ENCODE measurements at places on chromosomes 16 and 17.

DNA sequence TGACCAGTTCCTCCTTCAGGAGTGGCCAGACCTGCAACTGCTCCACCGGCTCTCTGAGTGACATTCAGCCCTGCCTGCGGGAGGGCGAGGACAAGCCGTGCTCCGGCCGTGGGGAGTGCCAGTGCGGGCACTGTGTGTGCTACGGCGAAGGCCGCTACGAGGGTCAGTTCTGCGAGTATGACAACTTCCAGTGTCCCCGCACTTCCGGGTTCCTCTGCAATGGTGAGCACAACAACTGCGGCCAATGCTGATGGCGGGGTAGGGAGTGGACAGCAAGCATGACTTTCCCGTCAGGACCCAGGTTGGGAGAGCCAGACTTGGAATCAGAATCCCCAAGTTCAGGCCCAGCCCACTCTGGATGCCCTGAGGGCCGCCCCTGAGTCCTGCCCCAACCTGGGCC is 12.2 kb downstream of the ITGB4 start:
- DNase-seq: no peak

GRCh38 chr16:49183911-49184310 is 97.7 kb downstream of the CBLN1 start:
- DNase-seq: no peak

DNA sequence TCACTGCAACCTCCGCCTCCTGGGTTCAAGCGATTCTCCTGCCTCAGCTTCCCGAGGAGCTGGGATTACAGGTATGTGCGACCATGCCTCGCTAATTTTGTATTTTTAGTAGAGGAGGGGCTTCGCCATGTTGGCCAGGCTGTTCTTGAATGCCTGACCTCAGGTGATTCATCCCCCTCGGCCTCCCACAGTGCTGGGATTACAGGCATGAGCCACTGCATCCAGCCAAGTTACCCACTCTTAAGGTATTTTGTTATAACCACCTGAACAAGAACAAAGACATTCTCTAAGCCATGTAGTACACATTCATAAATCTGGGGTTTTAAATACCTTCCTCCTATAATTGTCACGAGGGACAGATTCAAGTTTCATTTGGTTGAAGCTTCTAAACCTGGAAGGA is 12.3 kb upstream of the TMEM170A start:
- no peak for DNase-seq

DNA sequence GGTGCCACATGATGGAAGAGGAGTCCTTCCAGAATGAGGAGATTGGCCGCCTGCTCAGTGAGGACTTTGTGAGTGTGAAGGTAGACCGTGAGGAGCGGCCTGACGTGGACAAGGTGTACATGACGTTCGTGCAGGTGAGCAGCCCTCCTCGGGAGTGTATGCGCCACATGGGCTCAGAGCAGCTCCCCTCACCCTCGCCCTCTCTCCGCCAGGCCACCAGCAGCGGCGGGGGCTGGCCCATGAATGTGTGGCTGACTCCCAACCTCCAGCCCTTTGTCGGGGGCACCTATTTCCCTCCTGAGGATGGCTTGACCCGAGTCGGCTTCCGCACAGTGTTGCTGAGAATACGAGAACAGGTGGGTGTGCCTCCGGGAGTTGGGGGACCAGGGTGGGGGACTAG is 1.9 kb downstream of the SPATA20 start:
- DNase-seq: no peak

DNA sequence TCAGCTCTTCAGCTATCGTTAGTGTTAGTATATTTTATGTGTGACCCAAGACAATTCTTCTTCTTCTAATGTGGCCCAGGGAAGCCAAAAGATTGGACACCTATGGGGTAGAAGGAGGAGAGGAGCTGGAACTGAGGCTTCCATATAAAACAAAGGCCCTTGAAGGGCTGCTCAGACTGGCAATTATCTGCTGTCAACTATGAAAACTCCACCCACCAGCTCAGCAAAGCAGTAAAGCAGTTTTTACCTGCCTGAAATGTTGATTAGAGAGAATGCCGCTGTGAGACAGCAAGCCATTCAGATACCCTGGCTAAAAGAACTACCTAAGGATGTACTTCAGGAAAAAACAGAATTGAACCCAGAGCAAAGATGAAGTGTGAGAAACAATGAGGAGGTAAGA is 45.9 kb upstream of the GNAO1 start:
- no peak for DNase-seq

DNA sequence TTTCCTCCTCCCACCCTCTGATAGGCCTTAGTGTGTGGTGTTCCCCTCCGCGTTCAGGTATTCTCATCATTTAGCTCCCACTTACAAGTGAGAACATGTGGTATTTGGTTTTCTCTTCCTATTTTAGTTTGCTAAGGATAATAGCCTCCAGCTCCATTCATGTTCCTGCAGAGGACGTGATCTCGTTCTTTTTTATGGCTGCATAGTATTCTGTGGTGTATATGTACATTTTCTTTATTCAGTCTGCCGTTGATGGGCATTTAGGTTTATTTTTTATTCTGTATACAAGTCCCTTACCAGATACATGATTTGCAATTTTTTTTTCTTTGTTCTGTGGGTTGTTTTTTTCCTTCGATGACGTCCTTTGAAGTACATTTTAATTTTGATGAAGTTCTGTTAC is 18.8 kb upstream of the CDK5R1 start:
- DNase-seq: no peak

DNA sequence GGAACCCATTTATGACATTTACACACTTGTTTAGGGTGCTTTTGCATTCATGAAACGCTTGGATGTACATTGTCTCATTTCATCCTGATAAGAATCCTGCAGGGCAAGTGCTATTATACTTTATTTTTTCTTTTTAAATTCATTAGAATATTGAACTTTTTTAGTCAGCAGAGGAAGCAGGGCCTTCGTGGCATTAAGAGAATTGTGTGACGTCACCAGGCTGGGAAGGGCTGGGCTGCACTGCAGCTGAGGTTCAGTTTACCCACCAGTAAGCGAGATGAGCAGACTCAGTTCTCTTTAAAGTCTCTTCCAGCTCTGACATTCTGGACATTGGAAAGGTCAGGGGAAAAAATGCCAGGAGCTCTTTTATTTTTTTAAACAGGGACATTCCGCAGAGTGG is 159.0 kb downstream of the MRM1 start:
- DNase-seq: no peak

DNA sequence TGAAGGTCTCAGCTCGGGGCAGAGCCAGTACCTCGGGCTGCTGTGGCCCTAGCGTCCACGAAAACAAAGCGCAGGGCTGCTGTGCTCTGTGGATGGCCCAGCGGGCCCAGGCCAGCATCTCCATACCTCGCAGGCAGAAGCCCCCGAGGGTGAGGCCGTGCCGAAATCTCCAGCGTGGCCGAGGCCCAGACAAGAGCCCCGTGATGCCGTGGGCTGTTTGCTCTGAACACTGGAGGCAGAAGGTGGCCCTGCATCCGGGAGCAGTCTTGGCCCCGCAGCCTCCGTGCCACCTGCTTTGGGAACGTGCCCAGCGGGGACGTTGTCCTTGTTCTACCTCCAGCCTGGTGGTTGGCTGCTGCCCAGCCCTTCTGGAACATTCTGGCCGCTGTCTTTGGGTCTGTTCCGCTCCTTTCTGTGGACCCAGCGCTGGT is 121.4 kb downstream of the BANP start:
- no peak for DNase-seq

GRCh38 chr17:37234106-37234505 is 141.7 kb upstream of the C17orf78 start:
- no peak for DNase-seq

GRCh38 chr17:41511116-41511515 is 5.7 kb upstream of the KRT13 start:
- no peak for DNase-seq

DNA sequence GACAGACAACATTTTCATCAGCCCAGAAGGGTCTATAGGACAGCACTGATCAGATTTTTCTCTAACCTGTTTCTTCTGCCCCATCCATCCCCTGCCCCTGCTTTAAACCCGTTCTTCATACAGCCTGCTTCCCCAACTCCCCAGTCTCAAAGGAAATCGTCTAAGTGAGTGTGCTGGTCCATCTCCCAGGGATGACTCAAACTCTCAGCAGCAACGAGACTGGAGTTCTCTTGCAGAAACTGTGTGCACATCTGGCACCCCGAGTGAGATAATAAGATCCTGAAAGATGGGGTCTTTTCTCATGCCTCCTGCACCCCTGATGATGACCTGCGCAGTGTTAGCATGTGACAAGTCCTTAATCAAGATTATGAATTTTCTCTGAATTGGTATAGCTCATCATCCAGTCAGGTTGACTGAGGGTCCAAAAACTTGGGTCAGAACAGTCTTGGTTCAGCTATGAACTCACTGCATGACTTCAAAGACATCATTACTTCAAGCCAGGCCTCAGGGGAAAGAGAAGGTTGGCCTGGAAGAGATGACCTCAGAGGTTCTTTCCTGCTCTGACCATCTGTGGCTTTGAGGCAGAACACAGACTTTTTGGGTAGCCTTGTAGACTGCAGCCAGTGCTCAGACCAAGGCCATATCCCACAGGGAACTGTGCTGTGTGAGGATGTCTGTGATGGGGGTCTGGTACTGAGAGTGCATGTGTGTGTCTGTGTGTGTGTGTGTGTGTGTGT is 117.9 kb downstream of the SPACA3 start:
- no peak for DNase-seq

- DNase-seq: no peak
Observed at GRCh38 chr16:23711785-23712184, 1.2 kb downstream of the ERN2 start.

DNA sequence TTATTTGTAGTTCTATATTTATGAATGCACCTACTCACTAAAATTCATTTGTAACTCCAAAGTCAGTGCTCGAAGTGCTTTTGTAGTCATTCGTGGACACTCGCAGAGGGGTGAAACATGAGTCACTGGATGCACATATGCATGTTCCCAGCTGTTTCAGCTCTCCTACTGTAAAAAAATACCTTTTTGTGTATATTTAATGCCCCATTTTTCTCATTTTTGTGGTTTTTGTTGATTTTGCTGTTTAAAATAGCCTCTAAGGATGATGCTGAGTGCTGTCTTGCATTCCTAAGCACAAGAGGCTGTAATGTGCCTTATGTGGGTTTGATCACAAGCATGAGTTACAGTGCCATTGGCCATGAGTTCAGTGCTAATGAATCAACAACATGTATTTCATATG is 30.6 kb downstream of the CENPV start:
- no peak for DNase-seq

- DNase-seq: no peak
Observed at GRCh38 chr17:48735062-48735351, 6.5 kb upstream of the HOXB13 start.

- peak; percentile 12 for DNase-seq
Observed at GRCh38 chr16:66961065-66961744, at the start of gene CES3. Gene CES3, plus strand, starts transcription at chr16:66961266. Its CDS starts 42 bp downstream, at chr16:66961308.

GRCh38 chr17:78717431-78717980 is 64.6 kb downstream of the CYTH1 start:
- no peak for DNase-seq

- no peak for DNase-seq
Observed at GRCh38 chr17:18177722-18178121, 5.9 kb upstream of the ALKBH5 start.

- DNase-seq: no peak
Observed at GRCh38 chr17:75638893-75639292, 5.7 kb downstream of the SMIM5 start.

- no peak for DNase-seq
Observed at GRCh38 chr17:81315885-81316391, 20.8 kb upstream of the SLC38A10 start.

DNA sequence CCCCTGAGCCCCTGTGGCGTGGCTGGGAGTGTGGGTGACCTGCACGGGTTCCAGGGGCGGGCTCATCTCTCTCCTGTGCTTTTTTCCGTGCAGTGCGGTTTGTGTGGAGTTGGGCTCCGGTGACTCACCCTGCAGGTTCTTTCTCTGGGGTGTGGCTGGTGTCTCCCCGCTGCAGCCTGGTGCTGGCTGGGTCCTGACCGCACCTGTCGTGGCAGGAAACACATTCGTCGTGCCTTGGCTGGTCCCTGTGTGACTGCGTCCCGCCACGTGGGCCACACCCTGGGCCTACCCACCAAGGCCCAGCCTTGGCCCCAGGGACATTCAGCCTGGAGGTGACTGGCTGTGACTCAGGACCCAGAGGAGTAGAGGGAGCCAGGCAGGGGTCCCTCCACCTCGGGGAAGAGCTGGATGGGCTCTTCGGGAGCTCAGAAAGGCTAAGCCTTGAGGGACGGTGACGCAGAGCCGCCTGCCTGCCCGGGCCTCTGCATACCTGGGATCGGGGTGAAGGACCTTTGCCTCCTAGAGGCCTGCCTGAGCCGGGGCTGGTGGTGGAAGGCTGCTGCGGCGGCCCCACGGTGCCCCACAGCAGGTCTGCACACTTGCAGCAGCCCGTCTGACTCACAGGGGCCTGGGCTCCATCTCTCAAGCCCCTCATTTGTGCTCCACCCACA is 7.8 kb downstream of the TRAF7 start:
- DNase-seq: no peak

DNA sequence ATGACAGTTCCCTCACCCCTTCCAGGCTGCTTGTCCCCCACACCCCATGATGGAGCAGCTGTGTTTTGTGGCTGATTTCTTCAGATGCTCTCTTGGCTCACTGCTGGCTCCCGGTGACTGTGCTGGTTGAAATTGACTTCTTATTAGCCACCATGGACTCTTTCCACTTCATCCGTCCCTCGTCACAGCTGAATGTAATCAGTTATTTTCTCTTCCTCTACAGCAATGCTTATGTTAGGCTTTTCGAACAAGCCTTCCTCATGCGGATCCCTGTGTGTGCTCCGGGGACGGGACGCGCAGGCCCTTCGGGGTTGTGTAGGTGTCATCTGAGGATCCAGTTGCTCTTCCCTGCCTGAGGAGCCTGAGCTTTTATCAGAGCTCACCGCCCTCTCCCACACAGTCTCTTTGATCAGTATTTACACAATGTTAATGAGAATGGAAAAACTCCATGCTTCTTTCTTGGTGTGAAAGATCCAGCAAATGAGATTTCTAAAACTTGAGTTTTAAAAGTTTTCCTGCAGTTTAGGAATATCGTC is 87.5 kb downstream of the RPTOR start:
- DNase-seq: no peak

DNA sequence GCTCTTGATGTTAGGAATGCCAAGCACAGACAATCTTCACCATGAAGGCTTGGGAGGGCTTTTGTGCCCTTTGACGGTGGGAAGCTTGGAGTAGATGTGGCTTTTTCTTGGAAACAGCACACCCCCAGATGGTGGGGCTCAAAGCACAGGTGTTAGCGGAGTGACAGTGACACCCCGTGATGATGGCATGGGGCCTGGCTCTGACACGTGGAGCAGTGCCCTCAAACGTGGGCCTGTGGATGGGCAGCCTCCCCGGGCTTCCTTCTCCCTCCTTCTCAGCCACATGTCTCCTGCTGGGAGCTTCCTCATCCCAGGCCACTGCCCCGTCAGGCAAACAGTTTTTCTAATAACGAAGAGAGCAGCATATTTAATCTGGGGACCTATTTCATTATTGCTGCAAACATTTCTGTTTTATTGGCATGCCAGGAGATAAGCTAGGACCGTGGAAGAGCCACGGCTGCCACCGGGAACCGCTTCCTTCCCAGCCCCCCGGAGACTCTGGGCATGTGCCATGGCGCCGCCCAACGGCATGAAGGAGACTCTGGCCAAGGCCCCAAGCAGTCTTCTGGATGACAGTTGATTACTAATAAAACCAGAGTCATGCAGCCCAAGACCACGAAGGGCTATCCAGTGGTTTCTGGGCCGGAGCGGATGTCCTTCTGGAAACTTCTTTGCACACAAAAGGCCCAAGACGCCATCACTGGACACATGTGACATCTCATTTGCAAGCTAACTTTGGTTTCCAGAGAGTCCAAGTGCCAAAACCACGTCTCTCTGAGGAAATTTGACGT is 280.3 kb upstream of the FOXF1 start:
- DNase-seq: no peak

GRCh38 chr17:38415250-38416194 is 12.7 kb upstream of the ARHGAP23 start:
- no peak for DNase-seq
